Right renal cortex interstitium (tissue), 3 donors: ENCODE measurements at places on chromosomes 3 and 15. TPM values are rescaled to one million over a fixed set of nuclear protein-coding genes. Genes with fewer than 3 reads are reported as not detected.

ZNF445 gene
- polyA plus RNA-seq: 19.7 TPM

HIGD1A gene
- polyA plus RNA-seq: 202 TPM

TRAT1 gene
- polyA plus RNA-seq: 0.12 TPM

HACL1 gene
- 25.3 TPM for polyA plus RNA-seq

ERC2 gene
- polyA plus RNA-seq: 4.0 TPM

COLQ gene
- 5.1 TPM for polyA plus RNA-seq

ADGRG7 gene
- not detected for polyA plus RNA-seq

GOLGA6L26 gene
- polyA plus RNA-seq: not detected

TRH gene
- polyA plus RNA-seq: 0.11 TPM

ISLR gene
- polyA plus RNA-seq: 54.6 TPM

GRCh38 chr3:152235709-152236298 is 32.9 kb upstream of the MBNL1 start:
- no peak for DNase-seq

GRCh38 chr3:37713818-37714204 is 147.9 kb upstream of the CTDSPL start:
- DNase-seq: no peak

DNA sequence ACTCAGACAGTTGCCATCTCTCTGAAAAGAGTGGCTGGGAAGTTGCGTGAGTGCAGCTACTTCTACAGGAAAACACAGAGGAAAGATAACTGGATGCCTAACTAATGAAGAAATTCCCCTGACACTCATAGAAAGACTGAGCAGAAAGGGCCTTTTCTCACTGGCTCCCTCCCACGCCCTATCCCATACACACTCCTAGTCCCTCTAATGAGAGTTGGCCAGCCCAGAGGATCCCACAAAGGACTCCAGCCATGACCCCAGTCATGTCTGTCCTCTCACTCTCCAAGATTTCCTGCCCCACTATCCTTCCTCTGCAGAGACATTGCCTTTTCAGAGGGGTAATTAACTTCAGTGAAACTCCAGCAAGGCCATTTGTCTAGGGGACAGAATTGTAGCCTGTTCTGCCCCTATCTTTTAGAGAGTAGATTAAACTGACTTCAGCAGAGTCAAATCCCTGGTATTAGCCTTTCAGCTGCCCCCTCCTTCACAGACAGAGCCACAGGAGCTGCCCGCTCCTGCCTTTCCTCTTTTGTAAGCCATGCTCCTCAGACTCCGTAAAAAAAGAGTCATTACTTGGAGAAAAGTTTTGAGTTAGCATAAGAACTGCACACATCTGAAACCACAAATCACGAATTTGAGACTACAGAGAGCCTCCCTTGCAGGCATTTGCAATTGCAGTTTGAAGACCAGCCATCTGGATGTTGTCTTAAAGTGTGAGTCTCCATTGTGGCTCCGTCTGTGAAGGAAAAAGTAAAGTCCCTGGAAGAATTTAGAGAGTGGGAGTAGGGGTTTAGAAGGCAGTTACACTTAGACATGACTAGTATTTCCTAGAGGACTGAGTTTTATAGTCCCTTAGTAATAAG is 129.1 kb upstream of the SEMA6D start:
- no peak for DNase-seq

DNA sequence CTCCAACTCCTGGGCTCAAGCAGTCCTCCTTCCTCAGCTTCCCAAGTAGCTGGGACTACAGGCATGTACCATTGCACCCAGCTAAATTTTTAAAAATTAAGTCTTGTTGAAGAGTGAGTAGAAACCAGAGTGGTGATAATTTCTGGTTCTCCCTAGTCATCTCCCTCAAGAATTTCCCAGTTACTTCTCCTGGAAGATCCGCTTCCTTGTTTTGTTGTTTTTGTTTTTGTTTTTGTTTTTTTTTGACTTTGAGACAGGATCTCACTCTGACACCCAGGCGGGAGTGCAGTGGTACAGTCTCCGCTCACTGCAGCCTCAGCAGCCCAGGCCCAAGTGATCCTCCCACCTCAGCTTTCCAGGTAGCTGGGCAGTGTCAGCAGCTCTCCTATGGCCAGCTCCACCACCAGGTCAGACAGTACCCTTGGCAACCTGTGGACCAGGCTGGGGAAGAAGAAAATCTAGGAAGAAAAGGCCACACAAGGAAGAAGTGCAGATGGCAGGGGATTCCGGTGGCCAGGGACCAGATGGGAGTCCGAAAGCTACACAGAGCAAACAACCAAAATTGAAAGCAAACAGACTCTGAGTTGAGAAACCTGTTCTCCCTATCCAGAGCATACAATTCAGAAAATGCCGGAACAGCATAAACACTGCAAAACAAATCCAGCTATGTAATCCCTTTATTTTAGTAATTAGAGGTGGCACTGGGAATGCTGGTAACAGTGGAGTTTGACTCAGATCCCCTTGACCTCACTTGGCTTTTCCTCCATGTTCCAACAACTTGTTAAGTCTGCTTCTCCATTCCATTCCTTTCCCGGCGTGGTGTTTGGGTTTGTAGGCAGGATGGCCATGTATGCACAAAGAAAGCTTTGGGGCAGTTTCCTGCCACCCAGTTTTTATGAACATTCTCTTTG is 266.6 kb upstream of the CTDSPL start:
- no peak for DNase-seq

GRCh38 chr3:35296533-35296932 is 342.8 kb upstream of the ARPP21 start:
- no peak for DNase-seq

- no peak for DNase-seq
These were observed 451.0 kb downstream of the EPHB1 start for GRCh38 chr3:135246027-135246426.

DNA sequence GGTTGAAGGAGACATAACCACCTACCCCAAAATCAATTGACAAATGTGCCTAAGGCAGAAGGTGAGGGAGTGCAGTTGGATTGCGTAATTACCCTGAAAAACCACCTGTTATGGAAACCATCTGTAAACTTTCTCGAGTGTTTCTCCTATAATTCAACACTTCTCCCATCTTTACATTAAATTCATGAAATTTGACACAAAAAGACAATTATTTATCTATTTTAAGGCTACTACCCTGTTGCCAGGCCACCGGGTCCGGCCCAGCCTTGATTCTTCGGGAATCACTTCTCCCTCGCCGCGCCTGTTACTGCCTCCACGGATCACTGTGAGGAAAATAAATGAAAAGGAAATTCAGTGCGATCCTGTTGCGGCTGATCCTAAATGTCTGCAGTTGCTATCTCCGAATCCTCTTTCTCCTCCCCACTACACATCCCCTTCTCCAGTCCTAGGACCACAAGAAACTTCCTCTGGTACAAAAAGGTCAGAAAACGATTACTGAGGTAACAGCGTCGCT is 646 bp downstream of the IQCB1 start:
- DNase-seq: peak; percentile 31

- DNase-seq: no peak
These were observed 28.6 kb downstream of the NEK10 start for GRCh38 chr3:27340534-27340933.

GRCh38 chr3:186133980-186134379 is 25.1 kb upstream of the ETV5 start:
- DNase-seq: no peak

DNA sequence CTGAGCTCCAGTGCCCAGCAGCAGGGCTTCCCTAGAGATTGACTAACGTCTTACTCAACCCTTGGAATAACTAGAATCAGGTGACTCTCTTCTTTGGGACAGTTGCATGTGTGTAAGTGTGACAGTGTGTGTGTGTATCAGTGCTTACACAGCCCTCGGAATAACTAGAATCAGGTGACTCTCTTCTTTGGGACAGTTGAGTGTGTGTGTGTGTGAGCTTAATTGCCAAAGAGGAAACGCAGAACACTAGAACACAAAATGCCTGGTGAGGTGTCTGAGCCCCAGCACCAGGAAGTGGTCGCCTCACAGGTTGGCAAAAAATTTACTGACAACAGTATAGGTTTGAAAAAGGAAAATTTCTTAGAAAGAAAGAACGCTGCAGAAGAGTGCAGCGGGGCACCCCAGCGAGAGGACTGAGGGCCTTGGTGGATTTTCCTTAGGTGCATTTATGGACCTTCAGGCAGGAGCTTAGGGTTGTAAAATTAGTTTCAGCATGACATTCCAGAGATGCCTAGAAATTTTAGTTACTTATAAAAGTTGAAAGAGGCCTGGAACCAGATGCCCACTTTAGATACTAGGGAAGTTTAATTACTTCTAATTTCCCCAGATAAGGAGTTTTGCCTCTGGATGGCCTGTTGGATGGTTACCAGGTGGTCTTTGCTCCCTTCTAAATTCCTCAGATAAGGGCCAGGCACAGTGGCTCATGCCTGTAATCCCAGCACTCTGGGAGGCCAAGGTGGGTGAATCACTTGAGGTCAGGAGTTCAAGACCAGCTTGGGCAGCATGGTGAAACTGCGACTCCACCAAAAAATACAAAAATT is 3.7 kb upstream of the WDR82 start:
- DNase-seq: no peak

DNA sequence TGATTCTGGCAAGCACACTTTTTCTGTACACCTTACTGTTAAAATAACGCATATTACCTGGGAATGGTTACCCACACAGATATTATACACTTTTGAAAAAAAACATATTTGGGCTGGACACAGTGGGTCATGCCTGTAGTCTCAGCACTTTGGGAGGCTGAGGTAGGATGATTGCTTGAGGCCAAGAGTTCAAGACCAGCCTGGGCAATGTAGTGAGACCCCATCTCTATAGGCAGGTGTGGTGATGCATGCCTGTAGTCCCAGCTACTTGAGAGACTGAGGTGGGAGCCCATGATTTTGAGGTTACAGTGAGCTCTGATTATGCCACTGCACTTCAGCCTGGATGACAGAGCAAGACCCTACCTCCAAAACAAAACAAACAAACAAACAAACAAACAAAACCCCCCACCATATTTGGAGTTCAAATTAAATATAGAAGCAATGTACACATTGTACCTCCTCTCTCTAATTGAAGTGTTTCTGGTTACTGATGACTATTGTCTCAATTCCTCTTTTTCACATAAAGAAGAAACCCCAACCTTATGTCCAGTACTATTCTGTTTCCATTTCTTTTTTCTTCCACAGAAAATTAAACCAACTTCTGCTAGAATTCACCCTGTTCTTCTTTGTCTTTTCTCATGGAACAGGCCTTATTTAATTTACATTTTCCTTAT is 152.6 kb upstream of the UMPS start:
- DNase-seq: no peak

- DNase-seq: no peak
These were observed 650.8 kb downstream of the MCTP2 start for GRCh38 chr15:94882071-94882712.

GRCh38 chr15:40081691-40082194 is 26.9 kb downstream of the BMF start:
- no peak for DNase-seq

DNA sequence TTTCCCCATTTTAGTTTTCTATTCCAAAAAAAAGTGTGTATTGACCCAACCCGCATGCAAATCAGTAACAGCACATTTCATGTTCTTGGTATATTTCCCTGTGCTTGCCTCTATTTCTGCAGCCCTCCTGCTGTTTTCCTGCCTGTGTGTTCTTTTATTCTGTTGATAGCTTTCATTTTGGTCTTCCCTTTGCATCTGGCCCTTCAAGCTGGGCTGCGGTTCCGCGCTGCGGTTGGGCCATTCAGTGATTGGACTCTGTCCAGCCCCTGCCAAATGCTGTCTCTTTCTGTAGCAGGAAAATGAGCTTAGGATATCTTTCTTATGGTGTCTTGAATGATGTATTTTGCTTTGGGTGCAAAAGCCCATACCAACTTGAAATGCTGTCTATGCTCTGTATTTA is 49.9 kb downstream of the ZNF621 start:
- DNase-seq: no peak

DNA sequence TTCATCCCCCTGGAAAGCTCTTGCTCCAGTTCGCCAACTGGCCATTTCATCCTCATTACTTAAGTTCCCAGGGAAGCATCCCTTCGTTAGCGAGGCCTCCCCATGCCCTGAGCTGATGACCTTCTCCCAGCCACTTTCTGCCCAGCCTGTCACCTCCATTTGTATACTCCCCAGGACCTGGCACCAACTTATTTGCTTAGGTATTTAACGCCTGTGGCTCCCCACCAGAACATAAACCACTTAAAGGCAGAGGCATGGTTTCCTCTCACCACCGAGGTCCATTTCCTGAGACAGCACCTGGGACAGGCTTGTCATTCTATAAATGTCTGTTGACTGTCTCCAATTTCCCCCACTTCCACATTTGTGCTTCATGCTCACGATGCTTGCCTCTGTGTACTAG is 189.0 kb downstream of the ZNF621 start:
- DNase-seq: no peak

- no peak for DNase-seq
These were observed 185.0 kb upstream of the ANKRD28 start for GRCh38 chr3:15982667-15983196.

DNA sequence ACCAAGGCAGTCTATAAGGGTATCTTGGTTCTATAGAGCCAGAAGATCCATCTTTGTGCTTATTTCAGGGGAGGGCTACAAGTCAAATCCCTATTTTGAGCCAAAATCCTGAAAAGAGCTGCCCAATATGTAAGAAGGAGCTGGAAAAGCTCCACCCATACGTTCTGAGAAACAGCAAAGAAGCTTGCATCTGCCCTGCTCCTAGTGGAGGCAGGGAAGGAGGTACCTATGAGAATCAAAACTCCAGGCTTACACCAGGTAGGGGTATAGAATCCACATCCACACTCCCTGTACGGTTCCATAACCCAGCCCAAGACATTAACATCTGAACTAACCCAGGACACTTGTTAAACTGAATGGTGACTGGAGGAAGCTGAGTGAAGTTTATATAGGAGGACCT is 30.0 kb downstream of the PHC3 start:
- DNase-seq: no peak

- DNase-seq: peak; percentile 61
These were observed 2.7 kb downstream of the TMEM108 start for GRCh38 chr3:133040696-133041523.

GRCh38 chr3:161177991-161178390 is 43.1 kb upstream of the NMD3 start:
- DNase-seq: no peak

- peak; percentile 66 for DNase-seq
These were observed at the start of gene CPOX for GRCh38 chr3:98593046-98593936. TSS of gene CPOX (minus strand) at chr3:98593611. CDS start at chr3:98593504, 107 bp downstream.
